ENCODE measurements at places on chromosomes 11 and 22.

DNA sequence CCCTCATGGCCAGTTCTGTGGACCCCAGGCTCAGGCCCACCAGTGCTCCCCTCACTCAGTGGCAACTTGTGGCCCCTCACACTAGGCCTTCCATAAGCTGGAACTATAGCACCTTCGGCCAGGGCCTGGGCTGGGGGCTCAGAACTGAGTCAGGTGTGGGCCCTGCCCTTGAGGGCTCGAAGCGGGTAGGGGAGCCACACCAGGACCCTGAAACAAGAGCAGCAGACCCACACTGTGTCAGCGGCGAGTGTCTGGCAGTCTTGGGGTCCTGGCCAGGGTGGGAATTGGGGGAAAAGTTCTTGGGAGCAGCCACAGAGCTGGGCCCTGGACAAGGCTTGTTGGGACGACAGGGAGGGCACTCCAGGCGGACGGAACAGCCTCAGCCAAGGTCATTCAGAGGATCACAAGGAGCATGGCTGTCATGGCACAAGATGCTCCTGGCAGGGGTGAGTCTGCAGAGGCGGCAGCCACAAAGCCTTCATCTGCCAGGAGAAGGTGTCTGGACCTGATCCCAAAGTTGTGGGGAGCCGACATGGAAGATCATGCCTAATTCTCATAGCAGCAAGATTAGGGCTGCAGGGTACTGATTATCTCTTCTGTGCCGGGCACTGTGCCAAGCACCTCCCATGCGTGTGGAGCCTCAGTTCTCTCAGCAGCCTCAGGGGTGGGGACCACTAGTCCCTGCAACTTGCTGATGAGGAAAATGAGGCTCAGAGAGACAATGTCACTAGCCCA lies 50.7 kb downstream of the SHISAL1 start:
- DNase-seq: no peak

GRCh38 chr11:81840380-81840779 lies 893.3 kb downstream of the FAM181B start:
- no peak for DNase-seq

GRCh38 chr11:62359475-62359874 lies 22.2 kb downstream of the ASRGL1 start:
- DNase-seq: no peak

DNA sequence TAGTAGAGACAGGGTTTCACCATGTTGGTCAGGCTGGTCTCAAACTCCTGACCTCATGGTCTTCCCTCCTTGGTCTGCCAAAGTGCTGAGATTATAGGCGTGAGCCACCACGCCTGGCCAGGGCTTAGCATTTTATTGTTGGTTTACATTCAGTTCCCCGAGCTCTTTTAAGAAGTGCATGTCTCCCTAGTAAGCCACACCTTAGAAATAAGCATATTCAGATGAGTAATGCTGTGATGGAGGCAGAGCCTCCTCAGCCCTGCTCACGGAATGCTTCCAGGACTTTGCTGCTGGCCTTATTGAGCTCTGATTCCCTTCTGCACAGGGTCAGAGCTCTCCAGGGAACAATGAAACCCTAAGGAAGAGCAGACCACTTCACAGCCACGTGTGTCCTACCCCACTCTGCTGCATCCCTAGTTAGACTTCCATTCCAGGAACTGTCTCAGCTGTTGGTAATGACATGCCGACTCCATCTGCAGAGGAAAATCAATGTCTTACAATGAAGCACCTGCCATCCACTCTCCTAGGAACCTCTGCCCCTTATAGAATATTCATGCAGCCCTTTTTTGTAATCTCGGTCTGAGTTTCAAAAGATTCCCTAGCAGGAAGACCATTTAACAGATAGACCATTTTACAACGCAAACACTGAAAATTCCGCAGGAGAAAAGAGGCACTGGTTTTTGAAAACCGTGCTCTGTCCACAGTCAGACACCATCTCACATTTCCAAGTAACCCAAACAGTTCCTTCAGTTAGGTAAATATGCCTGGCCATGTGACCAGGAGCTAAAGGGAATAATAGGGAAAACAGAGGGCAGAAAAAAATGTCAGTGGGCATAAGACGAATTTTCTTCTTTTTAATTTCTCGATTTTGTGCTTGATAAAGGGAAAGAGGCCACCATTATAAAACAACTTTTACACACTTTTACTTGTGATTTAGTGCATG lies 1.7 kb upstream of the JAM3 start:
- no peak for DNase-seq

- DNase-seq: no peak
Measured at GRCh38 chr11:66879583-66879982, 22.7 kb downstream of the LRFN4 start.

- no peak for DNase-seq
Measured at GRCh38 chr11:102436976-102437375, 15.6 kb downstream of the TMEM123 start.

DNA sequence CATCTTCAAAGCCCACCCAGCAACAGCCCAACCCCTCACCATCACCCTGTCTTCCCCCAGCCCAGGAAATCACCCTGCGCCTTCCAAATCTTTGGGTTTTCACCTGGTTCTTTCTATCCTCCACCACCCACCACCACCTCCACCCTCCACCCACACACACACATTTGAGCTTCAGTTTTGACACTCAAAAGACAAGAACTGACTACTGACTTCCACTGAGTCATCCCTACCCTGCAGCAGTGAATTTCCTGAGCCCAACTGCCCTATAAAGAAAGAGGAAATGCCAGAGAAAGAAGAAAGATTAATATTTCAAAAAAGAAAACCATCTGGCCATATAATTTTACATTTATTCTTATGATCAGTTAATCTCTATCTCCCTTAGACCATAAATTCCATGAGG lies 137.5 kb downstream of the CHST1 start:
- DNase-seq: no peak

- no peak for DNase-seq
Measured at GRCh38 chr11:6022956-6023355, 7.6 kb downstream of the OR56A1 start.

GRCh38 chr11:36037031-36037430 lies 93.2 kb downstream of the LDLRAD3 start:
- no peak for DNase-seq

- no peak for DNase-seq
Measured at GRCh38 chr11:10257478-10257877, 36.5 kb downstream of the SBF2 start.

DNA sequence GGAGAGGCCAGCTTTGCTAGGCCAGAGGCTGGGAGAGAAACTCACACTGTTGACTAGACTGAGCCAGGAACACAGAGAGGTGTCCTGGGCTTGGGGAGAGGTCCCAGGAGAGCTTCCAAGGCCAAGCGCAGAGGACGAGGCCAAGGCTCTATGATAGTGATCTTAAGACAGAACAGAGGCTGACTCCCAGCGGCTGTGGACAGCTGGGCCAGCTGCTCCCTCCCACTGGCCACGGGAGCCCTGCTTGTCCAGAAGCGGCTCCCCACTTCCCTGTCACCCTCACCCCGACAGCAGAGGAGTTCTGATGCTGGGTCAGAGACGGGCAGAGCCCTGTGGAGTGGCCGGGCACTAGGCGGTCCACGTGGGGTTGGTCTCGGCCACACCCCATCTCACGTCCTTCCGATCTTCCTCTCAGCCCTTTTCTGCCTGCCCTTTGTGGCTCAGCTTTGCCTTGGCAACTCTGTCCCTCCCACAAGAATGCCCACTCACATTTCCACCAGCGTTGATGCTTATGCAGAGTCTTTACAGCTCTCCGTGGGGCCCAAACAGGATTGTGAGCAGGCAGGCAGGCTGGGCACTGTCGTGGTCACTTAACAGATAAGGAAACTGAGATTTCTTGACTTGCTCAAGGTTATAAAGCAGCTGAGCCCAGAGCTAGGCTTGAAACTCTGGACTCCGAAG lies 68.2 kb downstream of the FBXO7 start:
- DNase-seq: no peak

GRCh38 chr22:45014654-45015053 lies 4.8 kb upstream of the PHF21B start:
- DNase-seq: no peak

GRCh38 chr11:121582296-121582695 lies 129.5 kb upstream of the SORL1-AS1 start:
- no peak for DNase-seq

DNA sequence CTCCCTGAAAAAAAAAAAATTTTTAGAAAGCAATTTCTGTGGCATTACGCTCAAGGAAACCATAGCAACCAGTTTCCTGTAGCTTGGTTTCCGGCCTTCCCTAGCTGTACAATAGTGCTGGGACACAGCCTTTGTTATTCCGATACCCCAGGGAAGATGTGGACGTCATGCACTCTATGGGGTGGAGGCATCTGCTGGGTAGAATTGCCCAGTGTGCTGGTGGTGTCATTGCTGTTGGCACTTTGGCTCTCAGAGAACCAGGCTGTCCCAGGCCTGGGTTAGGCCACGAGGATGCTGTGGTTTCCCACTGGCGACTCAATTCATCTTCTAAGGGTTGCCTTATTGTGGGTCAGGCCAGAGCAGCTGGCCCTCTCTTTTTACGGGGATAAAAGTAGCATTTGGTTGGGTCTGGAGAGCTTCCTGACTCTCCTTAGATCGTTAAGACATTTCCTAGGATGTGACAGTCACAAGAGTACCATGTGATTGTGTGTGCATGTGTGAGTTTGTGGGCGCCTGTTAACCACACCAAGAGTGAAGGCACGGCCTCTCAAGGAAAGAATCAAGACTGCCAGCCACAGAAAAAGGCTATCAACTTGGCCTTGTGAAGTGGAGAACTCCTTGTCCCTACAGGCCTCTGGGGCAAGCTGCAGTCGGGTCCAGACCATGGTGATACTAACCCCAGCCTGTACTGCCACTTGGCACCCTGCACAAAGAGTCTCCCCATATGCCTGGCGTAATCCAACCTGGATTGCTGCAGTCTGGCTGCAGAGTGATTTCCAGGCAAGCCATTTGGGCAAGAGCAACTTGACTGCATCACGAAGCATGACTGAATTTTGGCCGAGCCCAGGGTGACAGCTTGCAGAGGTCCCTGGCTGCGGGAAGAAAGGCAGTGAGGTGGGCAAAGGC lies 35.9 kb upstream of the NAV2 start:
- no peak for DNase-seq

DNA sequence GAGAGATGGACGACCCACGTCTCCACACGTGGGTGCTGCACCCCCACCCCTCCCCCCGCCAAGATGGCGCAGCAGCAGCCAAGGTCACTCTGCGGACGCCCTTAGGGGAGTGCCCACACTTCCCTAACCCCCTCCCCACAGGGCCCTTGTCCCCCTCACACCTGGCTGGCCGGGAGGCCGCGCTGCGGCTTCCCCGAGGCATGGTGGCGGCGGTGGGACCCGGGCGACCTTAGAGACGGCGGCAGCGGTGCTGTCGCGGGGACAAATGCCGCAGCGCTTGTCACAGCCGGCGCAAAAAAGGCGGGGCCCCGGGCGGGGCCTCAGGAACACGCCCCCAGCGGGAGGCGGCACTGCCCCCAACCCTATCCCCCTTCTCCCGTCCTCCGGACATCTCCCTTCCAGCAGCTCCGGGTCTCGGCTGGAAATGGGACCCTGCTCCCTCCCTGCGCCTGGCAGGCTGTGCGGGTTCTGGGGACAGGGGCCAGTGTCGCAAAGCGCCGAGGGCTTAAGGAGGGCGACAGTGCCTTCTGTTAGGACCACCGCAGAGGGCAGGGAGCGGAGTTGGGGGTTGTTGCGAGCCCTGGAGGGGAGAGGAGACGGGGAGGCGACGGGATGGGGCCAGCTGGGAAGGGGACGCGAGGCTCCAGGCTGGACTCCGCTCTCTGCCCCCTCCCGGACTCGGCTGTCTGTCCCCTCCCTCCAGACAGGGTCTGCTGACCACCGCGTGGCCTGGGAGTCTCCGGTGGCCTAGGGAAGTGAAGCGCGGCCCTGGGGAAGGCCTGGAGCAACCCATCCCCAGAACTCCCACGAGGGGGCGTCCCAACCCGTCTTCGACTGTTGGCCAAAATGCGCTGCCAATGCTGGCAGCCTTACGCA lies at the start of gene CHCHD10:
Gene CHCHD10 (minus strand): TSS at position 300 of the 876 bp plus-strand sequence. CDS start 98 bp downstream, at position 202.
- DNase-seq: peak; percentile 76

GRCh38 chr11:122750049-122750448 lies 88.3 kb upstream of the CRTAM start:
- no peak for DNase-seq

GRCh38 chr11:2731130-2732125 lies 31.6 kb upstream of the KCNQ1OT1 start:
- DNase-seq: no peak

GRCh38 chr11:94728541-94728940 lies 39.6 kb upstream of the AMOTL1 start:
- DNase-seq: no peak

- DNase-seq: no peak
Measured at GRCh38 chr11:32597921-32598320, 14.3 kb downstream of the EIF3M start.

- DNase-seq: no peak
Measured at GRCh38 chr11:8022876-8023275, 35.7 kb downstream of the EIF3F start.

DNA sequence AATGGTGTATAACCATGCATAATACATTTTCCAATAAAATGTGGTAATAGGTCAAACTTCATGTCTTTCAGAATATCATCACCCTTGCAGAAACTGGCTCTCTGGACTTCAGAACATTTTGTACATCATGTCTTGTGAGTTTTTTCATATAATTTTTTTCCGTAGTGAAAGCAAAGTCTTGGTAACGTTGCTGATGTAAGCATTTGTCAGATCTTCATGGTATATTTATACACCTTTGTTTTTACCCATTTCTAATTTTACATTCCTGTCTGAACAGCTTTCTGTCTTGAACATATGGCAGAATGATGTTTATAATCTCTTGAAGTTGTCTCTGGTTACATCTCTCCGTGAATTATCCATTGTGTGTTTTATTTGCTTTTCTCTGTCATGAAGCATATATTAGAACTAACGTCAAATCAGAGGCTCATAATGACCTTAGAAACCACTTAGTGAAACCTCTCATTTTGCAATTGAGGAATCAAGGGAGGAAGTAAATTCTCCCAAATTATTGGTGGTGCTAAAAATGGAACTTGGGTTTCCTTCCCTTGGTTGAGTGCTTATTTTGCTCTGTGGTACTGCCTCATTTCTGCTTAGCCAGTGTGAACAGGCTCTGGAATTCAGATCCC lies 37.4 kb downstream of the CSRP3 start:
- DNase-seq: no peak

GRCh38 chr11:66371627-66372415 lies at the start of gene SLC29A2:
TSS of gene SLC29A2 (minus strand) at chr11:66371760. CDS start at chr11:66371591, 169 bp downstream.
- peak; percentile 73 for DNase-seq

DNA sequence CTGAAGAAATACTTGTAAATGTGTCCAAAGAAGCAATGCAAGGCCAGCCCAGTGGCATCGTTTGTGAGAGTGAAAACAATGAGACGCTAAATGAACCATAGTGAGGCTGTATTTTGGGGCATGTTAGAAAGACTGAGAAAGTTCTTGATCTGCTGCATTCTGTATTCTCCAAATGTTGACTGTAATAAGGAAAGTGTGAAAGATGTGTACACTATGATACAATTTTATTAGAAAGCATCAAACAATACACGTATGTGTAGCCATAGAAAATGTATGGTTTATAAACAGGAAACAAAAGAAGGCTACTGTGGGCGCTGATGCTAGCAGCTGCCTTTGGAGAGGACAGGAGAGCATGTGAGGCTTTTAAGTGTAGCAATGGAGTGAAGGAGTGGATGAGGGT lies 233.5 kb upstream of the E2F8 start:
- DNase-seq: no peak

GRCh38 chr11:102346456-102346747 lies 612 bp upstream of the BIRC2 start:
- no peak for DNase-seq

- no peak for DNase-seq
Measured at GRCh38 chr11:120648771-120649170, 137.2 kb downstream of the GRIK4 start.

- DNase-seq: no peak
Measured at GRCh38 chr22:44730022-44730393, 22.4 kb upstream of the ARHGAP8 start.

GRCh38 chr22:19146215-19146968 lies 1.9 kb upstream of the ESS2 start:
- DNase-seq: no peak

- DNase-seq: no peak
Measured at GRCh38 chr11:12744826-12745502, 70.7 kb downstream of the TEAD1 start.
